GDM1 (cell line): ENCODE measurements at places on chromosomes 1 and 21.
A peak's percentile ranks its signal among the peaks of the same experiment; 100 is the strongest.

DNA sequence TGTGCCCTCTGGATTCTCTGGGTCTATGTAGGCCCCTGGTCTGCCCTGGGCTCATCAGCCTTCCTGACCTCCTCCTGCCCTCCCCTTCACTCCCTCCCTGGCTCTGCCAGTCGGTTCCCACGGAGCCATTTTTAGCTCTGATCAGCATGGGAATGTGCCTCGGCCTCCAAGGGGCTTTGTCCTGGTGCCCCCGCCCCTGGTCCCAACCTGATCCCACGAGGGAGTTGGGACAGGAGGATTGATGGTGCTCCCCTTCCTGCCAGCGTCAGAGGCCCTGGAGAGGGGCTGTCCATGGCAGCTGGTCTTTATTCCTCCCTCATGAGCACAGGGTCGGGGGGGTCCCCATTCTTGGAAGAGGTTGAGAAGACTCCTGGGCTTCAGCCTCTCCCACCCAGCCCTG lies 24.9 kb downstream of the ETNK2 start:
- DNase-seq: no peak

GRCh38 chr1:53362270-53362669 lies 34.4 kb upstream of the LRP8 start:
- no peak for DNase-seq

- DNase-seq: no peak
Observed at GRCh38 chr1:94804442-94804837, 15.7 kb upstream of the SLC44A3 start.

DNA sequence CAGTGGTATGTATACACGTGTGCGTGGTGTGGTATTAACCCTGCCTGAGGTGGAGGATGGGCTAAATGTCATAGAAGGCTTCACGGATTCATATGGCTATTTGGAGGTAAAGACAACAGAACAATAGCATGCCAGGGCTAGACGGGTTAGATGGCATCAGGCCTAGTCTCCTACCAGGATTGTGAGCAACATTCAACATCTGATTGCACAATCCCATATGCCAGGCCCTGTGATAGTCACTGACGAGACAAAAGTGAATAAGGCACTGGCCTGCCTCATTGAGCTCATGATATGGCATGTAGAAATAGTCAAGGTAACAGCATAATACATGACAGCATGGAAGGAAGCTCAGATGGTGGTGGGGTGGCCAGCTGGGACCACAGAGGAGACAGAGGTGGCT lies 167.1 kb upstream of the BEND5 start:
- DNase-seq: no peak

DNA sequence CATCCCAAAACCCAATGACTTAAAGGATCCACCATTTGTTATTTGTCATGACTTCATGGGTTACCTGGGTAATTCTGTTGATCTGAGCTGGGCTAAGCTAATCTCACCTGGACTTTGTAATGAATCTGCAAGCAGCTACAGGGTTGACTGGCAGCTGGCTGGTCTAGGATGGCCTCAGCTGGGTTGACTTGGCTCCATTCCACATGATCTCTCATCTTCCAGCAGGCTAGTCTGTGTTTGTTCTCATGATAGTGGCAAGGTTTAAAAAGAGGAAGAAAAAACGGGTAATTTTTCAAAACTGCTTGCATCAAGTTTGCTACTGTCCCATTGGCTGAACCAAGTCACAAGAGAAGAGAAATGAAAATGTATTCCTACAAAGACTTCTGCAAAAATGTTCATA lies 24.8 kb upstream of the ZMYM4 start:
- no peak for DNase-seq

- DNase-seq: peak; percentile 54
Observed at GRCh38 chr1:197468543-197469175, 200.6 kb downstream of the CRB1 start.

GRCh38 chr1:115781851-115782250 lies 13.3 kb upstream of the CASQ2 start:
- no peak for DNase-seq

GRCh38 chr1:212857992-212858460 lies at the start of gene FLVCR1:
FLVCR1 (plus strand) TSS chr1:212858275; CDS start chr1:212858453, 178 bp downstream.
- peak; percentile 95 for DNase-seq

DNA sequence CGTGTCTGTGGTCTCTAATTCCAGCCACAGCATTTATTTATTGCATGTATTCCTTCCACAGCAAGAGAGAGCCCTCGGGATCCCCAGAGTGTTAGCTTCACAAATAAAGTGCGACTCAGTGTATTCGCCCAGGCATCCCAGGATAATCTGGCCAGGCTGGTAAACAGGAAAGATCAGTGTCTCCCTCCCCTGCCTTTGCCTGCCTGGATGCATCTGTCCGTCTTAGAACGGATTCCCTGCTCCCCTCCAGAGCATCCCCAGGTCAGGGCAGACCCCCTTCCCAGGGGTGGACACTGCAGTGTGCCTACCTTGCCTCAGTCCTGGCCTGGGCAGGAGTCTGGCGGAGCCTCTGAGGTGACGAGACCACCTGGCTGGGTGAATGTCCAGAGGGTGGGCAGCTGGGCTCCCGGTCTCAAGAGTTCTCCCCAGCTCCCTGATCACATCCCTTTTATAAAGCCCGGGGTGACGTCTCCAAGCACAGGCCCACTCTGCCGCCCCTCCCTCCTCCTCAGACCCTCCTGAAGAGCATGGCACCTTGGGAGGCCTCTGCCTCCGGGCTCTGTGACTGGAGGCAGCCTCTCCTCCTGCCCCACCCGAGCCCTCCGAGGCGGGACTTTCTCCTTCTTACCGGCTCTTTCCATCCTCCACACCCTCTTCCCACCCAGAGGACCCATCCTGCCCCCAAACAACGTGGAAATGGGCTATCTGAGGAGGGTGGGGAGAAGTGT lies at the start of gene KISS1:
Gene KISS1, minus strand, starts transcription at position 424 of the 728 bp plus-strand sequence. CDS start 3,615 bp downstream, outside the sequence.
- DNase-seq: no peak

- DNase-seq: no peak
Observed at GRCh38 chr1:25699500-25700143, 83.0 kb downstream of the MAN1C1 start.

DNA sequence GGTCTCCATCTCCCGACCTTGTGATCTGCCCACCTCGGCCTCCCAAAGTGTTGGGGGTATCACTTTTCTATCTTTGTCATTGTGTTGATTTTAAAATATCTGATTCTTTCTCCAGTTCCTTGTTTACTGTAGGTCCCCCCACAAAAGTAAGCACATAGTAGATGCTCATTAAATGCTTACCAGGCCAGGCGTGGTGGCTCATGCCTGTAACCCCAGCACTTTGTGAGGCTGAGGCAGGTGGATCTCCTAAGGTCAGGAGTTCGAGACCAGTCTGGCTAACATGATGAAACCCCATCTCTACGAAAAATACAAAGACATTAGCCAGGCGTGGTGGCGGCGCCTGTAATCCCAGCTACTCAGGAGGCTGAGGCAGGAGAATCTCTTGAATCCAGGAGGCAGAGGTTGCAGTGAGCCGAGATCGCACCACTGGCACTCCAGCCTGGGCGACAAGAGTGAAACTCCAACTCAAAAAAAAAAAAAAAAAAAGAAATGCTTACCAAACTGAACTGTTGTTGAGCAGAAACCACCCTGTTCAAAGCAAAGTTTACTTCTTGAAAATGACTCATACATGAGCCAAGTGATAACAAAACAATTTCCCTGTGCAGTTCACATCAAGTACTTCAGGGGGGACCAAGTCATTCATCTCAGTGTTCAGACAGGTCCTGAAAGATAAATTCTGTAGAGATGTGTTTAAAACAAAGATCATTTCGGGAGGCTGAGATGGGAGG lies 24.3 kb upstream of the NID1 start:
- no peak for DNase-seq

- DNase-seq: no peak
Observed at GRCh38 chr21:40351006-40351405, 483.8 kb downstream of the PCP4 start.

GRCh38 chr1:33634806-33635205 lies 162.4 kb downstream of the ZSCAN20 start:
- no peak for DNase-seq

DNA sequence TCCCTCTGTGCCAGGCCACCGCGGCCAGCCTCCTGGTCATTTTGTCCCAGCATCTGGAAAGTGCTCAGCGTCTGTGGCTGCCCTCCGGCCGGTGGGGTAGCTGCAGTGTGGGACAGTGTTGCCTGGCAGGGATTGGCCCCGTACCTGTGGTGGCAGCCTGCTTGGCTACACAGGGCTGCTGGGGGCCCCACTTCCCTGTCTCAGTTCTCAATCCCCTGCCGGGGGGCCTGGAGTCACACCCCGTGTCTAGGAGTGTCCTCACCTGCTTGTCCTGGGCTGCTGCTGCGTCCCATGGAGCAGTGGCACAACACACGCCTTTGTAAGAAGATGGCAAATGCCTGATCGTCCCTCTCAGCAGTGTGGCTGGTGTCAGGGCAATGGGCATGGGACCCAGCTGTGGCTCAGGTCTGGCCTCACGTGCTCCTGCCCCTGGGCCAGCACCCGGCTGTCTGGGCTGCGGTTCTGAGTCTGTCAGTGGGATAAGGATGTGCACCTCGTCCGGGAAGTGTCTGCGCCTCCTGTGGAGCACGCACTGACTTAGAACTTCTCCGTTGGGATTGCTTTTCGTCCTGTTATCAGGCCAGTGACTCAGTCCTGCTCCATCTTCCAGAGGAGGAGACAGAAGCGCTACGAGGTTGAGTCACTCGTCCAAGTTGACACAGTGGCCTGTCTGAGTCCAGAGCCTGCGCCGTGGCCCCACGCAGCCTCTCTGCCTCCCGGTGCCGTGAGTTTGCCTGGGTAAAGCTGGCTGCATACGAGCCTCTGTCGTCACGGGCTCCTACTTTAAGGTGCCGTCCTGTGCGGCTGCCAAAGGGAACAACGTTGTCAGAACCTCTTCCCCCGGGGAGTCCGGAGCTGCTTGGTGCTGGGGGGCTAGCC lies 41.0 kb downstream of the CRYAA start:
- DNase-seq: no peak

DNA sequence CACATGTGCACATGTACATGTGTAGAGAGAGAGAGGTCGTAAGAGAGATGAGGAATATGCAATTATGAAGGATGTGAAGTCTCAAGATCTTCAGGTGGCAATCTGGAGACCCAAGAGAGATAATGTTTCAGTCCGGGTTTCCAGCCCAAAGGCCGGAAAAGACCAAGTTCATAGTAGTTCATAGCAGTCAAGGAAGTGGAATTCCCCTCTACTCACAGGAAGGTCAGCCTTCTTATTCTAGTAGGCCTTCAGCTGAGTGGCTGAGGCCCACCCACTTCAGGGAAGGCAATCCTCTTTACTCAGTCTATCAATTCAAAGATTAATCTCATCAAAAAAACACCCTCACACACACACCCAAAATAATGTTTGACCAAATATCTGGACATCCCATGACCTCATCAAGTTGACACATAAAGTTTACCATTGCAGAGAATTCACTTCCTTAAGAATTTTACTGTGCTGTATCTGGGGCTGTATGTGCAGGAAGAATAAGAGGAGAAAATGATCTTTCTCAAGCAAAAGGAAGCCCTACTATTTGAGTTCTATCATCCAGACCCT lies 114.6 kb downstream of the TNFSF18 start:
- no peak for DNase-seq

- DNase-seq: no peak
Observed at GRCh38 chr1:30908696-30909364, at the start of gene SDC3. SDC3 (minus strand) TSS chr1:30908758; CDS start chr1:30908586, 172 bp downstream.

- DNase-seq: no peak
Observed at GRCh38 chr21:42302794-42303193, 12.4 kb downstream of the TFF3 start.

- DNase-seq: no peak
Observed at GRCh38 chr21:42395905-42396651, at the start of gene TMPRSS3. TMPRSS3 (minus strand) TSS chr21:42396052; CDS start chr21:42395417, 635 bp downstream.

- DNase-seq: no peak
Observed at GRCh38 chr1:30715216-30715615, 8.2 kb downstream of the MATN1 start.

DNA sequence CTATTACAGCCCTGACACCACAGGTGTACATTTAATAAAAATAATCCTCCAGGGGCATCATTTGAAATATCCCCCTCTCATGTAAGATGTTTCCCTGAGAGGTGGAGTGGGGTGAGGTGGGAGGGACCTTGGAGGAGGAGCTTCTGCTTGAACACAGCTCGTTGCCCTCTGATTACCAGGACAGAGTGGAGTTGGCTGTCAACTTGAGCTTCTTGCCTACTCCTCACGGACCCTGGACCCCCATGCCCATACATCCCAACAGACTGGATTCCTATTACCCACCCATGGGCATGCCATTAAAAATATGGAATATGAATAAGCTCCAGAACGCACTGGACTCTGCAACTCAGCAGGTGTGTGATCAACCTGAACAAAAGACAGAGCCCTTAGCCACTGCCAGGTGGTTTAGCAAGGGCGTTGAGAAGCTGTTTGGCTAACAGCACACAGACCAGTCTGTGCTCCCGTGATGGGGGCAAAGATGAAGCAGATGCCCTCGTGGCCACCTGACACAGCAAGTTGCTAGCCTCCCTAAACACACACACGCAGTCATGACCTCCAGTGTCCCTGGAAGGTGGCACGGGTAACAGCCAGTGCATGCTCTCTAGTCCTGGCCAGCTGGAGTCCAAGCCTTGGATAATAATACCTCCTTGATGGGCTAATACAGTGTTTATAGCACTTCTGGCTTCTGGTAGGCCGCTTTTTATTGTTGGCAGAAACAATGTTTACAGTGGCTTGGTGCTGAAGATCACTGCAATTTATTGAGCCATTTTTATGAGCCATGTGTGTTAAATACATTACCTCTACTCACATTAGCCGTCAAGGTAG lies 155.0 kb downstream of the TOMM20 start:
- DNase-seq: no peak

DNA sequence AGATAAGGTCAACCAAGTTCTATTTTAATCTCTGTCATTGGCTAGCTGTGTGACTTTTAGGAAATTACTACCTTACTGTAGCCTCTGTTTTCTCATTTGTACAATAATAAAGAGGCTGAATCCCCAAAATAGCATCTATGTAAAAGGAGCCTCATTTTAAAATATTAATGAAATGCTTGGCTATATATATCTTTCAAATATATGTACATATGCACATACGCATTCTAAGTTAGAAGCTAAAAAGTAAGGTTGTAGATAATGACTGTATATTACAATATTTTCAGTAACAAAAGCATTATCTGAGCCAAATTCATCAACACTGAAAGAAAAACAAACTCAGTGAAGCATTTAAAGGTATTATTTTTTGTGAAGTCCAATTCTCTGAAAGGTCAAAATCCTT lies 44.6 kb downstream of the TYW3 start:
- no peak for DNase-seq

DNA sequence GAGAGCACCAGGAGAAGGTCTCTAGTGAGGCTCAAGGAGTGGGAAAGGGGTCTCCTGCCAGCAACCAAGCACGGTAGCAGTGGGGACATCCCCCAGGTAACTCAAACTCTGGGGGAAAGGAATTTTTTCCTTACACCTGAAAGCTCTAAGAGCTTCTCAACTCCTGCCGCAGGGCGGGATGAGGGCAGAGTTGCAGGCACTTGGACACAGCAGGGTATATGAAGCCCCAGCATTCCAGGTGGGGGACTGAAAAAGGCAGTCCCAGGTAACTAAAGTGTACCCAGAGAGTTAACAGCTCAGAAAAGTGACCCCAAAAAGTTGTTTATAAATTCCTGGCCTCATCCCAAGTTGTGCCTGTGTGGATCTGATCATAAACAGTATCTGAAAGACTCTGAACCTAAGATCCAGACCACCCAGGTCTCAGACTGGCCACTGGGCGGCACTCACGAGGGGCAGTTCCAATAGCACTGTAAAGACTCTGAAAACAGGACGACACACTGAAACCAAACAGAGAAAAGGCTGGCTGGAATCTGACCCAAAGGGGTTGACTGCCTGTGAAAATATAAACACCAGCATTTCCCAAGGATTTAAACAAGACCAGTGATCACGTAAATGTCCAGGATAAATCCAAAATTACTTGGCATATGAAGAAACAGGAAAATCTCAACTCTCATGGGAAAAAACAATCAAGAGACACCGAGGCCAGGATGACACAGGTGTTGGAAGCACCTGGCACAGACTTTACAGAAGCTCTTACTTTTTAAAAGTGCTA lies 47.5 kb downstream of the HSF2BP start:
- DNase-seq: no peak
